Esophagus squamous epithelium (tissue), 5 donors: ENCODE measurements at places on chromosomes 16 and 17. TPM values are rescaled to one million over a fixed set of nuclear protein-coding genes. Genes with fewer than 3 reads are reported as not detected.

- DNase-seq = no peak
- H3K27ac ChIP-seq = no peak overlapping the region
- H3K4me3 ChIP-seq = no peak overlapping the region
- no peaks in the 10 kb centered on the region for H3K36me3 ChIP-seq
- H3K27me3 ChIP-seq = no peaks in the 10 kb centered on the region
Measured at GRCh38 chr17:74527081-74527480, 4.2 kb downstream of the CD300LB start.

DNA sequence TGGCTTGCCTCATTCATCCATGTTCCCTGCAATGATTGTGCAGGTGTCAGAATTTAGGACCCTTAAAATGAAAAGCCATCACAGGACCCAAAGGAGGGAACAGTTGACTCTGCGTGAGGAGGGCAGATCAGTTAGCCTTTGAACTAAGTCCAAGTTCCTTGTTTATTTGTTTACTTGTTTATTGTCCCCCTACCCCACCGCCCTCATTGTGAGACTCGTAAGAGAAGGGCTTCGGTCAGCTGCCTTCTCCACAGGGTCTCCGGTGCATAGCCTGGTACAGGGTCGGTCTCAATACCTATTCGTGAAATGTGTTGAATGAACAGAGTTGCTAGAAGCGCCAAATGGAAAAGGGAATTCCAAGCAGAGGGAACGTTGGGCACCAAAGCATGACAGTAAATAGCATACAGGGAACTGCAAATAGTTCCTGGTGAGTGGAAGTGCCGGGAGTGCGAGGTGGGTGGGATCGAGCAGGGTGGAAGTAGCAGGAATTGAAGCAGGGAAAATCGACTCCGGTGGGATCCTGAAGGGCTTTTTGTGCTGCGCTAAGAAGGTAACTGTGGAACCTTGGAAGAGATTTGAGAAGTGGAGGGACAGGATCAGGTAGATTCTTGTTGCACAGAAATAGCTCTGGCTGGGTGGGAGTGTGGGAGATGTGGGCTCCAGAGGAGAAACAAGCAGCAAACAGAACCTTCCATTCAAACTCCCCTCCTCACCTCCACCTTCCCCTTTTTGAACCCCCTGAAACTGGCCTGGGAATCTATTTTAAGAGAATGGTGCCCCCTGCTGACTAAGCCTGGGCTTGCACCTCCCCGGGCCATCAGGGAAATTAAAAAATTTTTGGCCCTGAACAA is 12.7 kb downstream of the SLC35B1 start:
- no peaks in the 10 kb centered on the region for H3K27me3 ChIP-seq
- H3K27ac ChIP-seq = no peak overlapping the region

DNA sequence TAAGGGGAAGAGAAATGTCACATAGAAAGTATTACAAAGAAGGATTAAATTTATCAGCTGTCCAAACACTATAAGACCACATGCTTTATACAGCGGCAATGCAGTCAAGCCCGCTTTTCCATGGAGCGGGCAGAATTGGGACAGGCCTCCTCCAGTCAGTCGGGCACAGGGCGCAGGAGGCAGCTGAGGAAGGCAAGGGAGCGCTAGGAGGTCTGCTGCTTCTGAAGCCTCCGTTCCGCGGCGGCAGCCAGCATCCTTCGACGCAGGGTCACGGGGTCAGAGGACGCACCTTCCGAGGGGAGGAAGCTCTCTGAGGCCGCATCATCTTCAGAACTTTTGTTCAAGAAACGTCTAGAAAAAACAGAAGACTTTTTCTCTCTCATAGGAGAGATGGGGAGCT is 62.6 kb downstream of the AMFR start:
- DNase-seq = no peak
- peaks cover 76% of the 10 kb centered on the region for H3K36me3 ChIP-seq
- H3K4me1 ChIP-seq = no peaks in the 10 kb centered on the region
- H3K4me3 ChIP-seq = no peak overlapping the region

DNA sequence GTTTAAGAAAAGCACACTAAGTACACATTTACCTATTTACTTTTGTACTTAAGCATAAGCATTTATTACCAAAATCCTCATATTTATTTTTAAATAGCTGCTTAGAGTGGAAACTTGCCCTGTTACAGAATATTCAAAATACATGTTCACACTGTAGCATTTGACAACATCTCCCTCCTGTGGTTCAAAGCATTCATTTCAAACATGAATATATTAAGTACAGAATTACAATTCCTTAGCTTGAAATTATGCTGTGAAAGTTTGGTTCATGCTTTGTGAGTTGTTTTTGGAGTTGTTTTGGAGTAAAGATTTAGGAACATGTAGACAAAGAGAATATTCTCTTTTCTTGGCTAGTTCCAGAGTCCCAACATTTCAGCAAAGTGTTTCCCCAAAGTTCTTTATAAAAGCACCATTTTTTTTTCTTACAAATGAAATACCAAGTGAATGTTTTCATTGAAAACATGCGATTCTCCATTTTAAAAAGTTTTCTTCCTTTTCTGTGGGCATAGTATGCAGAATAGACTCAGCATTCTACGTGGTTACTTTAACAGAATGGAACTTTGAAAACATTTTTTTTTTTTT is 33.2 kb downstream of the TUBD1 start:
- H3K27me3 ChIP-seq = no peaks in the 10 kb centered on the region
- no peak for DNase-seq
- peaks cover under 1% of the 10 kb centered on the region for H3K4me1 ChIP-seq

The TMC8 gene
- 5.7 TPM for total RNA-seq

- DNase-seq = no peak
- H3K4me3 ChIP-seq = no peak overlapping the region
- no peak overlapping the region for H3K27ac ChIP-seq
- H3K4me1 ChIP-seq = no peaks in the 10 kb centered on the region
- H3K27me3 ChIP-seq = no peaks in the 10 kb centered on the region
Measured at GRCh38 chr16:62478903-62479458, 442.7 kb upstream of the CDH8 start.
